ENCODE measurements at places on chromosomes 4 and X.

- no peak for DNase-seq
Observed at GRCh38 chr4:128168701-128169100, 107.6 kb downstream of the LARP1B start.

DNA sequence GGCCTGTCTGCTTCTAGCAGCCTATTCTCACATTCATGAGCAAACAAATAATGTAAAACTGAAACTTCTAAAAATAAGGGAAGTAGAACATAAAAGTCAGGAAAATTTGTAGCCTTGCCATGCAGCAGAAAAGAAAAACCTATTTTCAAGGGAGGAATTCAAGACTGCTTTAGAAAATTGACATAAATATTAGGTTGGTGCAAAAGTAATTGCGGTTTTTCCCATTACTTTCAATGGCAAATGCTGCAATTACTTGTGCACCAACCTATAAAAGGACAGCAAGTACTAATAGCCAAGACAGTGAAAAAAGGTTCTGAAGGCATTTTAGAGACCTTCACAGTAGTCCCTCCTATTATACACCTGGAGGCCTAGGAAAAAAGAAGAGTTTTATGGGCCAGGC is 457.8 kb downstream of the KLHL4 start:
- no peak for DNase-seq

- no peak for DNase-seq
Observed at GRCh38 chrX:133789829-133790228, 195.6 kb downstream of the GPC3 start.

DNA sequence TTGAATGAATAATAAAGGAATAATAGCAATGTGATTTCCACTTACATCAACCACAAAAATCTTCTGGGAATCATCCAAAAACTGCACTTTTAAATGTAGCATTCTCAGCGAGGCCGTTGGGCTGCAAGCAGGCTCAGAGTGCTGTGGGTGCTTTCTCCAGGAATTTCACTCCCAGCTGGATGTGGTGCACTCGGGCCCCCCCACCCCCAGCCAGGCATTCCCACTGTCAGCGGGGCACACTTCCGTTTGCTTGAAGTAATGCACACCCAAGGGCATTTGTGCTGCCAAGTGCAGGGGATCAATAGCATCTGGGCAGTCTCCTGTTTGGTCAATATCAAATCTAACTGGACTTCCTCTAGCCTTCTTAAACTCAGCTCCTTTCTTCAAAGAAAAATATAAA is at the start of gene FRMD7:
Gene FRMD7, minus strand, starts transcription at position 278 of the 400 bp plus-strand sequence. Its CDS starts 176 bp downstream, at position 102.
- DNase-seq = no peak

- DNase-seq = peak; percentile 12
Observed at GRCh38 chr4:72900952-72901351, 168.6 kb downstream of the COX18 start.

DNA sequence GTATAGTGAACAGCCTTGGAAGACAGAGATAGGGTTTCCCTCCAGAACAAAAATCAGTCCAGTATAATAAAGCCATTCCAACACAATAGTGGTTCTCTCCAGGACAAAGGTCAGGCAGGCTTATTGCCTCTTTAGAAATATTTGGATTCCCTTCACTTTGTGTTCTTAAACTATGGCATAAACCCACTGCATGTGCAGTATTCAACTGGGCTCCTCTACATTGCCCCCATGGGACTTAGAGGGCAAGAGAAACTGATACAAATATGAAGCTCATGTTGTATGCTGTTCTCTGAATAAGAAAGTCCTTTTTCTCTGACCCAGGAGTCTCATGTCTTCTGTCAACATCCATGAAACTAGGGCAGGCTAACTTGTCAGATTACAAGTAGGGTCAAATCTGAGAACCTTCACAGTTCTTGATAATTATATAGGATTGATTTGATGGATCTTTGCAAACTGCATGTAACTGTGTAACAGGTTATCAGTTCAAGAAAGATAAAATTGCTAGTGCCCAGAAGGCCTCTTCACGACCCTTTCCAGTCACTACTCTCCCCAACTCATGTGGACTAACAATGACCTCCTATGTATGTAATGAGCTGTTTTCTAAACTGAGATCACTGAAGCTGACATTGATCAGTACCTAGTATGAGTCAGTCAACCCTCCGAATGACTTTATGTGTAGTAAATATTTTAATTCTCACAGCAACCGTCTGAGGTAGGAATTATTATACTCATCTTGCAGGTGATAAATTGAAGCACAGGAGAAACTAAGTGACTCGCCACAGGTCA is 31.9 kb upstream of the FAM9C start:
- no peak for DNase-seq

- no peak for DNase-seq
Observed at GRCh38 chrX:57104921-57105398, 16.4 kb downstream of the SPIN2B start.

DNA sequence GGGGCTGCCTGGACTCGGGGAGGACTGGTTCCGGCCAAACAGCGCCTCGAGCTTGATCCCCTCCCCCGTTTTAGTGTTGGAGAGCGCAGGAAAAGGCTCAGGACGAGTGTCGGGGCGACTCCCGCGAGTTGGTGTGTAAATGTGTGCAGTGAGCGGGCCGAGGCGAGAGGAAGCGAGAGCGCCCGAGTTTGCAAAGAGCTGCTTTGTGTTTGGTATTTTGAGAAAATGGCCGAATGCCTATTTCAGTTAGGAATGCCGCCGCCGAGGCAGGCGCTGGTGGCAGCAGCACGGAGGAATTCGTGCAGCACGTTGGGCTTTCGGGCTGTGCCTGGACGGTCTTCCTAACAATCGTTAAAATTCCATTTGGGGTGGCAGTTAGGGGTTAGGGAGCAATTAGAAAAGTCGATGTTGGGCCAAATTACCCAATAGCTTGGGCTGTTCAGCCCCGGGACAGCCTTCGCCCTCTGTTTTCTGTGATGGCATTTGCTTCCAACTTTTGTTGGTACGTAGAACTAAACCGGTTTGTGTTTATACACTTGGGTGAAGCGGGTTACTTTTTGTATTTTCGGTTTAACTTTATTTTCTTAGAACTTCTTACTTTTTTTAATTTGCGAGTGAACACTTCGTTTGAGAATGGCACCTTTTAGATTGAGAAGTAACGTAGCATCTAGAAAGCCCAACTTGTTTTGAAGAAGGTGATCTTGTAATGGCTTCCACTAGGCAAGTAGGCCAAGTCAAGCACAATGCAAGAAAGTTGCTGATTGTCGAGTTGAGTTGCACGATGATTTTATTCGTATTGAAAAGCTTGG is 1.6 kb downstream of the REST start:
- peak; percentile 62 for DNase-seq

DNA sequence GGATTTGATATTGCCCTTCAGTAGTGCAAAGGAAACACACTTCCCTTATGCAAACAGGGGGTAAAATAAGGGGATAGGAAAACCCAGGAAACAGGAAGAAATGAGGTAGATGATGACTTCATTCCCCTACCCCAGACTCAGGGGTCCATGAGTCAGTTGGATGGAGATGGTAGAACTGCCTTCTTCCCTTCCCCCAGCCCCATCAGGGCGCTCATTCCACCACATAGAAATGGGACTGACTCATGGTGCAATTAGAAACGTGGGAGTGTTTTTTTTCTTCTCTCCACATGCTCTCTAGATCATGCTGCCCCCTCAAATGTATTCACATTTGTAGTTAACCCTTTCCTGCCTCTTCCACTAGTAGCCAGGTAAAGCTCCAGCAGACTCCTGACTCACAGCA is 23.1 kb upstream of the ARMCX2 start:
- no peak for DNase-seq

GRCh38 chr4:123345935-123346300 is 50.7 kb upstream of the SPRY1 start:
- DNase-seq = no peak

- no peak for DNase-seq
Observed at GRCh38 chr4:125750399-125750798, 435.6 kb downstream of the FAT4 start.

Measured in pons (tissue), 1 donor.